ENCODE measurements at places on chromosomes 13 and 19. TPM values are rescaled to one million over a fixed set of nuclear protein-coding genes. Genes with fewer than 3 reads are reported as not detected.

DNA sequence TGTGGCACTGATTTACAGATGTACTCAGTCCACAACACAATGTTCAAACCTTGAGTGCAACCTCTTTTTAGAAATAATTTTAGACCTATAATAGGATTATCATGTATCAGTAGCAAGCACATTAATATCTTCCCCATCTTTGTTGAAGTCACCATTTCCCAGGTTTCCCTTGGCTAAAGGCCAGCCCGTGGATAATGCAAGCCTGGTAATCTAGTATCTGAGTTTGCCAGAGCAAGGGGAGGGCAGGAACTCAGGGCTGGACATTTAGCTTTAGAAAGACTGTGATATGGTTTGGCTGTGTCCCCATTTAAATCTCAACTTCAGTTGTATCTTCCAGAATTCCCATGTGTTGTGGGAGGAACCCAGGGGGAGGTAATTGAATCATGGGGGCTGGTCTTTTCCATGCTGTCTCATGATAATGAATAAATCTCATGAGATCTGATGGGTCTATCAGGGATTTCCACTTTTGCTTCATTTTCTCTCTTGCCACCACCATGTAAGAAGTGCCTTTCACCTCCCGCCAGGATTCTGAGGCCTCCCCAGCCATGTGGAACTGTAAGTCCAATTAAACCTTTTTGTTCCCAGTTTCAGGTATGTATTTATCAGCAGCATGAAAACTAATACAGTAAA lies 37.7 kb downstream of the SLC6A16 start:
- H3K36me3 ChIP-seq, result no peaks in the 10 kb centered on the region
- DNase-seq, result no peak
- H3K27me3 ChIP-seq, result no peaks in the 10 kb centered on the region
- no peak overlapping the region for H3K27ac ChIP-seq

GRCh38 chr19:34306213-34306661 lies 51.9 kb downstream of the GARRE1 start:
- no peak for DNase-seq
- peak overlapping the region; percentile 48 for H3K27ac ChIP-seq
- H3K4me1 ChIP-seq, result peaks cover 8% of the 10 kb centered on the region
- no peak overlapping the region for H3K4me3 ChIP-seq

GRCh38 chr19:39858541-39858940 lies 12.4 kb upstream of the FBL start:
- H3K4me3 ChIP-seq, result no peak overlapping the region
- no peaks in the 10 kb centered on the region for H3K27me3 ChIP-seq
- no peaks in the 10 kb centered on the region for H3K36me3 ChIP-seq
- H3K4me1 ChIP-seq, result no peaks in the 10 kb centered on the region
- no peak overlapping the region for H3K27ac ChIP-seq
- DNase-seq, result no peak

- H3K4me3 ChIP-seq, result no peak overlapping the region
- H3K4me1 ChIP-seq, result no peaks in the 10 kb centered on the region
- no peak for DNase-seq
- H3K27ac ChIP-seq, result no peak overlapping the region
- H3K27me3 ChIP-seq, result no peaks in the 10 kb centered on the region
Measured at GRCh38 chr13:73129023-73129422, 70.2 kb downstream of the KLF5 start.

DNA sequence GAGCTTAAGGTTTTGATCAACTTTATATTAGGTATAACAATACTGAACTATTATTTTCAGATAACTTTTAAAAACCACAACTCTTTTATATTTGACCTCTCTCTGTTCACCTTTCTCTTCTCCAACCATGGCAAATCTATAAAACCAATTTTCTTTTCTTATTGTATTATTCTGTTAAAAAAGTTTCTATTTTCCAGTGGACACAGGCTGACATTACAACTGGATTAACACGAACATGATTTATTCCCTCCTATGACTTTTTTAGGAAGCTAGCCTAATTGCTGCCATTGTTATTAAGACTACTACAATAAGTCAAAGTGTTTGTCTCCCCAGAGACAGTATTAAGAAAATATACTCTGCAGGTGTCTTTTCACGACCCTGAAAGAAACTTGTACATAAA lies 2291.1 kb upstream of the PCDH20 start:
- DNase-seq, result no peak
- H3K36me3 ChIP-seq, result no peaks in the 10 kb centered on the region
- no peaks in the 10 kb centered on the region for H3K27me3 ChIP-seq
- no peak overlapping the region for H3K27ac ChIP-seq
- H3K4me1 ChIP-seq, result no peaks in the 10 kb centered on the region

DNA sequence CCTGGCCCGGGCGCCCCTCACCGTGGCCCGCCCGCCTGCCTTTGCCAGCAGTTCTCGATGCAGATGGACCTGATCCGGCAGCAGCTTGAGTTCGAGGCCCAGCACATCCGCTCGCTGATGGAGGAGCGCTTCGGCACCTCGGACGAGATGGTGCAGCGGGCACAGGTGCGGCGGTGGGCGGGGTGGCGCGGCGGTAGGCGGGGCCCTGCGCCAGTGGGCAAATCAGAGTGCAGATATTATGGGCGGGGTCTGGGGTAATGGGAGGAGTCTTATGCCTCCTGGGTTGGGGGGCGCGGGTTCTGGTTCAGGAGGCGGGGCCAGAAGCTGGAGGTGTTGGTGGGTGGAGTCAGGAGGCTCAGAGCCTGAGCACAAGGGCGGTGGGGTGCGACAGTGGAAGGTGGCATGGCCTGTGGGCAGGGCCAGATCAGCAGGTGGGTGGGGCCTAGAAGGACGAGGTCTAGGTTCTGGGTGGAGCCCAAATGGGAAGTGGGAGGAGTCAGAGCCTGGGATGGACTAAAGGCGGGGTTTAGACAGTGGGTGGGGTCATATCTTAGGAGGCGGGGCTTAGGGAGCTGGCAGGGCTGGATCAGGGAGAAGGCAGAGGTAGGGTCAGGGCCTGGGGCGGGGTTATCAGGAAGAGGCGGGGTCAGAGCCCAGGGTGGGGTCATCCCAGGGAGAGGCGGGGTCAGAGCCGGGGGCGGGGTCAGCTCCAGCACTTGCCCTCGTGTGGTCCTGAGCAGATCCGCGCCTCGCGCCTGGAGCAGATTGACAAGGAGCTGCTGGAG lies 5.6 kb downstream of the APC2 start:
- H3K4me1 ChIP-seq, result peaks cover 8% of the 10 kb centered on the region
- H3K36me3 ChIP-seq, result no peaks in the 10 kb centered on the region
- no peak overlapping the region for H3K27ac ChIP-seq

- H3K4me1 ChIP-seq, result peaks cover 10% of the 10 kb centered on the region
- DNase-seq, result peak; percentile 48
- no peak overlapping the region for H3K4me3 ChIP-seq
Measured at GRCh38 chr19:54517483-54517882, 14.9 kb downstream of the LAIR2 start.

DNA sequence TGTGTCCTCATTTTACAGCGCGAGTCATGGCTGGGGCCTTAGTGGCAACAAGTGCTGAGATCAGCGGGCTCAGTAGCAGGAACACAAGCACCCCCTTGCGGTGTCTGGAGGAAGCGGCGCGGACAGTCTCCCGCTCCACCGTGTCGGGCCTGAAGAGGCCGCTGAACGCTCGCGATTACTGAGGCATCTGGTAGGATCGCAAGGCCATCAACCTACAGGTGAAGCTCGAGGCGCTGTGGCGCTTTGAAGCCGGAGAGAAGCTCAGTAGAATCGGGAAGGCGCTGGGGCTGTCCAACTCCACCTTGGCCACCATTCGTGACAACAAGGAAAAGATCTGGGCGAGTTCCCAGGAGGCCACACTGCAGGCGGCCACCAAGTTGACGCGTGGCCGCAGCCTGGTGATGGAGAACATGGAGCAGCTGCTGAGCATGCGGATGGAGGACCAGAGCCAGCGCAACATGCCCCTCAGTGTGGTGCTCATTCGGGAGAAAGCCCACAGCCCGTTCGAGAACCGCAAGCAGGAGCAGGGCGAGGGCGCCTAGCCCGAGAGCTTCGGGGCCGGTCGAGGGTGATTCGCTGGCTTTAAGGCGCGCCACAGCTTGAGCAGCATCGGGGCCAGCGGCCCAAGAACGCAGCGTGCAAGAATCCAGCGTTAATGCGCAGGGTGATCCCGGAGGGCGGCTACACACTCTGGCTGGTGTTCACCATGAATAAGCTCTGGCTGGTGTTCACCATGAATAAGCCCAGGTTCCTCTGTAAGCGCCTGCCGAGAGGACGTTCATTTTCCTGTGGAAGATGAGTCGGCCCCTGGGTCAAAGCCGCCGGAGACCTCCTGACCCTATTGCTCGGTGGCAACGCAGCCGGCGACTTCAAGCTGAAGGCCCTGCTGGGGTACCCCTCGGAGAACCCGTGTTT lies 8.3 kb upstream of the MZF1 start:
- peak; percentile 91 for DNase-seq
- peak overlapping the region; percentile 48 for H3K27ac ChIP-seq
- no peak overlapping the region for H3K4me3 ChIP-seq

DNA sequence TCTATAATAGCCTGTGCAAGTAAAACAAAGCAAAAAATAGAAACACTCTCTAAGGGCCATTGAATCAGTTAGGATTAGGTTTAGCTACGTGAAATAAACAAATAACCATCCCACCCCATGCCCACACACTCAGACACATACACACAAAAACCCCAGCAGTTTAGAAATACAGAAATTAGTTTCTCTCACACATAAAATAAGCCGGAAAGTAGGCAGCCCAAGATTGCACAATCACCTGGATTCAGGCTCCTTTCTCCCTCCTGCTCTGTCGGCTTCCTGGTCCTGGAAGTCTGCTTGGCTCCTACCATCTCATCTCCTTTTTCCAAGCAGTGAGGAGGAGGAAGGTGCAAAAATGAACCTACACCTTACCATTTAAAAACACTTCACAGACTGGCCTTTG lies 22.6 kb upstream of the USP12 start:
- H3K4me3 ChIP-seq, result no peak overlapping the region
- no peak for DNase-seq
- H3K27me3 ChIP-seq, result no peaks in the 10 kb centered on the region

DNA sequence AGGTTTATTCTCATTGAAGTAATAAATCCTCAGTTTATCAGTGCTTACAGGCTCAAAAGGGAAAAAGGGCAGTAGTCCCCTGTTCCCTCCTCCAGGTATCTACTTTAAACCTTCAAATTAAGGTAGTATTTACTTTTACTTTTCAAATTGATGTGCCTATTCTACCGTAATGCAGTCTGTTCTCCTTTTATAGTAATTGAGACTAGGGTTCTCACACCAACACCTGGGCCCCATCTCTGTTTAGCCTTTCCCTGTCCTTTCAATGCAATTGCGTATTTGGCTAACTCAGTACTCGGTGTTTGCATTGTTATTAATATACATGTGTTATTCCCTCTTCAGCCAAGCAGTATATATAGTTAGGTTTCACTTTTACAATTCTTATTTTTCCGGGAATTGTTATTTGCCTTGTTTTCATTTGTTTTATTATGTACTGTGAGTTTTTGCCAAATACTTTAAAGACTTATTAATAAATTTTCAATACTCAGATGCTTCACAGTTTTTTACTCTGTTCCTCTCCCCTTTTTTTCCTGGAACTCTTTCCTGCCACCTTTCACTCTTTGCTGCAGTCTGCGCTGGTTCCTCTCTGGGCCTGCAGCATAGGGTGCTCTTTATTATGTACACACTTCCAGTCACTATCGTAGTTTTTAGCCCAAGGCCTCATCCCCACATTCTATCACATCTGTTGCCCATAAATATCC lies 30.3 kb downstream of the USPL1 start:
- H3K4me3 ChIP-seq, result no peak overlapping the region
- peaks cover 39% of the 10 kb centered on the region for H3K36me3 ChIP-seq

DNA sequence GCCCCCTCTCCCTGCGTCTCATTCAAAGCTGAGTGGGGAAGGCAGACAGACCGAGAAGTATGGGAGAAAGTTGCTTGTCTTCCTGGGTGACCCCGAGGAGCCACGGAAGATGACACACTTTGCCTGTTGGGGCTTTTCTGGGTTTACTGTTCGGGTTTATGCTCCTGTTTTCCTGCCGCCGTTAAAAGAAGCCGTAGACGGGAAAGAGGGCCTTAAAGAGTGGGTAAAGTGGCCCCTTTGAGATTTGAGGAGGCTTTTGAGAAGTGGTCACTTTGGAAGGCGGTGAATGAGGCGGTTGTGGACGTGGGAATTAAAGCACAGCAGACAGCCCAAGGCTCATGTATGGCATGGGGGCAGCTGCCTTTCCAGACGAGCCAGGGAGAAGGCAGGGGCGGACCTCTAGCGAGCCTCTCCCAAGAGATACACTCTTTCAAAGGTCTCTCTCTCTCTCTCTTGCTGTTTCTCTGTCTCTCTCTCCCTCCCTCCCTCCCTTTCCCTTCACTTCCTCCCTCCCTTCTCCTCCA lies 493 bp upstream of the LHFPL6 start:
- H3K27me3 ChIP-seq, result peaks cover 7% of the 10 kb centered on the region
- no peak for DNase-seq
- H3K4me1 ChIP-seq, result no peaks in the 10 kb centered on the region
- peak overlapping the region; percentile 29 for H3K4me3 ChIP-seq
- no peaks in the 10 kb centered on the region for H3K36me3 ChIP-seq
- no peak overlapping the region for H3K27ac ChIP-seq

- H3K4me3 ChIP-seq, result no peak overlapping the region
- no peaks in the 10 kb centered on the region for H3K4me1 ChIP-seq
- H3K36me3 ChIP-seq, result no peaks in the 10 kb centered on the region
- no peak for DNase-seq
Measured at GRCh38 chr13:32845952-32846950, 170.0 kb upstream of the KL start.

DNA sequence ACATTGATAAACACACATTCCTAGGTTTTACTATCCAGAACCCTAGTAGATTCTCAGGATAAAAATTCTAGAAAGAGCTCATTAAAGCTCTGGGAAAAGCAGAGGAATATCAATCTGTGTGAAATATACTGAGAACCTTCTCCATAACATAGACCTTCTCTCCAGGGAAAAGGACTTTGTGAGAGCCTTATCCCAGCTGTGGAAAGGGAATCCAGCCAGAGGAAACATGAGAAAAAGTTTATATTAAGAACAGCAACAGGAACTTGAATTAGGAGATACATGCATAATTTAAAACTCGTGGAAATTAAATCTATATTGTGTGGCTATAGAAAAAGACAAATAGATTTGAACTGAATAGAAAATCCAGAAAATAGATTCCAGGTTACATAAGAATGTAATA lies 1639.9 kb downstream of the EFNB2 start:
- no peak overlapping the region for H3K4me3 ChIP-seq
- no peak overlapping the region for H3K27ac ChIP-seq
- no peaks in the 10 kb centered on the region for H3K4me1 ChIP-seq

DNA sequence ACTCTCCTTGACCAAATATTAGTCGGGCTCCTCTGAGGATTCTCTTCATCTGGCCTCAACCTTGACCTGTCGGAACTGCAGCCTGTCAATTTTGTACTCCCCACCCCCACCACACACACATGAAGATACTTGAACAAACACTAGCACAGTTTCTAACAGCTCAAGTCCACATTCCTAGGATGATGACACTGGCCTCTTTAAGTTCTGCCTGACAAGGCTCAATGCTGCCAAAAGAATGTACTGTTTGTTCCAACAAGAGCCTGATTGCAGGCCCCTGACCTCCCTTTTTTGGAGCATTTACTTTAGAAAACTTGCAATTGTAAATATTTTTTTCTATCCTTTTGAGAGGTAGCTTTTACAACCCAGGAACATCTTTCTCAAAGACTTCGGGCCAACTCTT lies 169.2 kb upstream of the IRS2 start:
- no peaks in the 10 kb centered on the region for H3K36me3 ChIP-seq
- no peaks in the 10 kb centered on the region for H3K27me3 ChIP-seq
- no peak overlapping the region for H3K4me3 ChIP-seq
- DNase-seq, result no peak
- H3K4me1 ChIP-seq, result no peaks in the 10 kb centered on the region

Gene PINLYP
- 0.27 TPM for total RNA-seq

Gene ZNF443
- 9.1 TPM for total RNA-seq

Gene NCCRP1
- total RNA-seq, result not detected

Gene ZNF579
- total RNA-seq, result 9.7 TPM

Gene ZNF85
- 10.4 TPM for total RNA-seq

Gene IFNL1
- not detected for total RNA-seq

Gene CARM1
- total RNA-seq, result 21.3 TPM
